ENCODE measurements at places on chromosomes 13 and 19.

GRCh38 chr13:25632166-25632888 lies 260.6 kb downstream of the ATP8A2 start:
- DNase-seq = no peak

DNA sequence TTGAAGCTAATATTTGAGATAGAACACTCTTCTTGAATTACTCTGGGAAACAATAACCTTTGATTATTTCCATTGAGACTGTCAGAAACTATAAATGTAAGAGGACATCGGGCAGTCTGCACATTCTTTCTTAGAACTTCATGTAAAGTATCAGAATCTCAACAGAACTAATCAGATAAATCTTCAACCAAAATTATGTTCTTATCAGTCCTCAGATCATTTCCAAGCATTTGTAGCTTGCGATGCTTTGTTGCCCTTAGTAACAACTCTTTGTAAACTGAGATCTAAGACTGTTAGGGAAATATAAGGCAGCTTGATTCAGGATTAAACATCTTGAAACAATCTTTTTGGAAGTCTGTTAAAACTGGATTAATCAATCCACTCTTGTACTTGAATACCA lies 70.3 kb downstream of the FNDC3A start:
- DNase-seq = no peak

GRCh38 chr13:25981060-25981459 lies 70.8 kb downstream of the SHISA2 start:
- DNase-seq = no peak

GRCh38 chr19:19111967-19112580 lies 26.2 kb downstream of the TMEM161A start:
- no peak for DNase-seq

GRCh38 chr19:57099199-57099661 lies 20.6 kb upstream of the USP29 start:
- no peak for DNase-seq

GRCh38 chr13:26475176-26476110 lies 82.0 kb upstream of the WASF3 start:
- no peak for DNase-seq

GRCh38 chr19:46946611-46947238 lies 72.9 kb upstream of the NPAS1 start:
- DNase-seq = no peak

- DNase-seq = no peak
These were observed 43.6 kb downstream of the GPR12 start for GRCh38 chr13:26716984-26717383.

DNA sequence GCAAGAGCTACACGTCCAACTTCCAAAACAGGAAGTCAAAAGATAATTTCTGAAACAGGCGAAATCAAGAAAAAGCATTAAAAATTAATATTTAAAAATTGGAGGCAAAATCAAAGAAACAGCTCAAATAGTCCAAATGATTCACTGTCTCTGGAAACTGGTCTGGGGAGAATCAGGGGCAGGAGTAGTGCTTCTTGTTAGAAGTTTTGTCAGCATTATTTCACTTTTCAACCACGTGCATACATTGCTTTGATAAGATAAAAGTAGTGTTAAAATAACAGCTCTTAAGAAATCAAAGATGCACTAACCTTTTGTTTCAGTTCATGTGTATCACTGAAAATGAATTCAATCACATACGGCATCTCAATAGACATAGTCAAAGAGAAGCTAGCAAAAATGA lies 53.8 kb downstream of the PARP4 start:
- DNase-seq = no peak

GRCh38 chr19:5561559-5561958 lies 6.2 kb downstream of the TINCR start:
- no peak for DNase-seq

DNA sequence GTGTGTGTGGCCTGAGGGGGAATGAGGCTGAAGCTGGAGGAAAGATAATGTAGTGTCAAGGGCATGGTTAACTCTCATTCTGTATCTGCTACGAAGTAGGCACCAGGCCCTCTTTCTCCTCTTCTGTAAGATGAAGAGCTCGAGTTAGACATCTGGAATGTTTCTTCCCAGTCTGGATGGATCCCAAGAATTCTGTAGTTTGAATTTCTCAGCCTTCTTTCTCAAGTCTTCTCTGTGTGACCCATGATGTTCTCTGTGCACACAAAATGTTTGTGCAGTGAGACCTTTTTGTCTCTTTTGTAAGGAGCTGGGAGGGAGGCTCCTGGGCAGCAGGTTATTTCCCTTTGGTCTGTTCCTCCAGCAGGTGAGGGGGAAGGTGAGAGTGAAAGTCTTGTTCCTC lies 13.7 kb downstream of the FGF9 start:
- no peak for DNase-seq

Measured in NCI-H1048 (cell line).